ENCODE measurements at places on chromosomes 3 and 15.
A peak's percentile ranks its signal among the peaks of the same experiment; 100 is the strongest.

GRCh38 chr3:12471241-12471640 lies 13.0 kb upstream of the TSEN2 start:
- DNase-seq = no peak

- no peak for DNase-seq
Measured at GRCh38 chr15:83816124-83816883, 162.4 kb downstream of the ADAMTSL3 start.

DNA sequence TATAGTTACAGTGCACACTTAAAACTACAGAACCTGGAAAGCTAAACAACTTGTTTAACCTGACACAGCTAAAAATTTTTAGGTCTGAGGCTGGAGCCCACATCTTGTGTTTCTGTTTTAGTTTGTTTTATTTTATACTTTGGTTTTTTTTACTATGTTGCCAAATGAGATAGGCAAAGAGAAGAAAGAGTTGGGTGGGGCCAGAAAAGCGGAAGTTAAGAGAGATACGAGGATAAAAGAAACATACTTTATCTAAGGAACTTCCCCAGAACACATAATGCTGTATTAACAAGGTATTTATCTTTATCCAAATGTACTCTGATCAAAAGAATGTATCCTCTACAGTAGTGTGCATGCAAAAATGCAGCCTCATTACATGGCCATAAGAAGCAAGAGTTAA lies 1145.7 kb downstream of the EPHA3 start:
- no peak for DNase-seq

GRCh38 chr15:55687792-55688191 lies 55.2 kb downstream of the PRTG start:
- DNase-seq = no peak

GRCh38 chr15:37253877-37254276 lies 153.5 kb upstream of the MEIS2 start:
- peak; percentile 1 for DNase-seq

DNA sequence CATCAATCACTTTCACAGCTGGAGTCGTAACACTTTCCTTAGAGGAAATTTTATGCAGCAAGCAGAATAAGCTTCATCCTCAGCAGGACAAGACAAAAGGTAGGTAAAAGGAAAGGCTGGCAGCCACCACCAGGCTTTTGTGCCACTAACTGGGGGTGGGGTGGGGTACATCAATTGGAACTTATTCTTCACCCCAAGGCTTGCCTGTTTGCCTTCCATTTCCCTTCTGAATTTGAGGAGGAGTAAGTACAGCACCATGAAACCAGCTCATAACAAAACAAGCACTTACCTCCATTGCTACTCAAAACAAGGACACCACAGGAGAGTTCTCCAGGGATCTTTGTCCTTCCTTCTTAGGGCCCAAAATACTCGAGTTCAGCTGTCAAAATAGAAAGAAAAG lies 296.8 kb downstream of the ARRDC4 start:
- no peak for DNase-seq

DNA sequence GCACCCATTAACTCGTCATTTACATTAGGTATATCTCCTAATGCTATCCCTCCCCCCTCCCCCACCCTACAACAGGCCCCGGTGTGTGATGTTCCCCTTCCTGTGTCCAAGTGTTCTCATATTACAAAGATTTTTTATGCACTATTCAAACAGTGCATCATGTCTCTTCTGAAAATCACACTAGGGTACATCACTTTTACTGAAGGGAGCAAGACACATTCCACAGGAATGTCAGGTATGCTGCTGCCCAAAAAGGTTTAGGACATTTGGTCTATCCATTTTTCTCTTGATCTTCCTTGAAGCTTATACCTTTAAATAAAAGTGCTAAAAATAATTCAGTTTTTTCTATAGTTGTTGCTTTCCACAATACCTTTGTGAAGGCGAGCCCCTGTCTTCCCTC lies 9.2 kb upstream of the EPHA3 start:
- DNase-seq = no peak

- no peak for DNase-seq
Measured at GRCh38 chr3:195889870-195890295, 18.5 kb downstream of the TNK2 start.

GRCh38 chr3:148178503-148178902 lies 519.2 kb upstream of the AGTR1 start:
- no peak for DNase-seq

DNA sequence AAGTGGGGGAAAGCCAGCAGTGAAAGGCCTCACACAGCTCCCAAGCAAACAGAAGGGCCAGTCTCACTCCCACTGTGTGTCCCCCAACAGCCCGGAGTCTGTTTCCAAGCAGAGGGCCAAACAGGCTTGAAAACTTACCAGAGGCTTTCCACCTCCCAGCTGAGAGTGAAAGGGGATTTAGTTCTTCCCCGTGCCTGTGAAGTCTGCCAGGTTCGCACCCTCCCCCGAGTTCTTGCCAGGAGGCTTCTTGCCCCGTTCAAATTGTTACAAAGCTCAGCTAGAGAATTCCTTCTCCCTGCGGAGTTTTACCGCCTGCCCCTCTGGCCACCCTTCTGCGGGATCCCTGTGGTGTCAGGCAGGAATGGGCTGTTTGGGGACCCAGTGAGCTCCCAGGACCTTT lies 68.0 kb upstream of the WNT7A start:
- no peak for DNase-seq

DNA sequence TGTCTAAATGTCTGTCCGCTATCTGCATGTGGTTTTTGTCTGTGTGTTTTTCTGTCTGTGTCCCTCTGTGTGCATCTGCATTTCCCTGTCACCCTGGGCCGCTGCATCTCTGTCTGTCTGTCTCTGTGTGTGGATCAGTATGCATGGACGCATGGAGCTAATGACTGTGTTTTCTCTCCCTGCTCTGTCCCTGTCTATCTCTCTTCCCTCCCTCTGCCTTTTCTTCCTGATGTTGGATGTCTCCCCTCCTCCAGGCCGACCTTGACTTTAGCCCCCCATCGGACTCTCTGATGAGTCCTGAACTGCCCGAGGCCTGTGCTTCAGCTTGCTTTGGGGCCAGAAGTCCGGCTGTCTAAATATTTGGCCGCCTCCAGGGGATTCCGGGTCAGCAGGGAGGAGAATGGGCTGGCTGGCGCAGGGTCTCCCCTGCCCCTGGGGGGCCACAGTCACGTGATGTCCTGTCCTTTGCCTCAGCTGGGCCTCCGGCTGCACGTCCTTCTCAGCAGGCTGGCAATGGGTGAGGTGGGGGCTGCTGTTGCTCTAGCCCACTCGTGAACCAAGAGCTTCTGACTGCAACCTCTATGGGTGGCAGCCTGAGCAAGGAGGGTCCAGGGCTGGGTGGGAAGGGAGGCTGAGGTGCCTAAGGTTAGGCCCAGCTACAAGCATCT lies 3.7 kb downstream of the SLC38A3 start:
- DNase-seq = no peak

- no peak for DNase-seq
Measured at GRCh38 chr3:82274897-82275296, 513.5 kb upstream of the GBE1 start.

DNA sequence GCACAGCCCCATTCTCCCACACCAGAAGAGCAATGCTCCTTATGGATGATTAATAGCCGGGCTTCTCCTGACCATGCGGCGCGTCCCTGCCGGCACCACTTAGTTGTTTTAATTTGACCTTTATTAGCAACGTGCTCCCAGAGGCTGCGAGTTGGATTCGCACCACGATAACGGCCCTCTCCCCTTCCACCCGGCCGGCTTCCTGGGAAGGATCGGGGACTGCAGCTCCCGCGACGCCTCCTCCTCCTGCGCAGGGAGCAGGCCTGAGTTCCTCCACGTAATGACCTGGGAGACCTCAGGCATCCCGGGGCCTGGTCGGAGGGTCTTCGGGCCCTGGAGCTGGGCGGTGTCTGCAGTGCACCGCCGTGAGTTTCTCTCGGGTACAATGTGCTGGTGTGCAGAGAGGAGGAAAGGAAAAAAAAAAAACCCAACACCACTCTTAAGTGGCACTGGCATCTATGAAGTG lies 243.3 kb upstream of the TOPAZ1 start:
- no peak for DNase-seq

DNA sequence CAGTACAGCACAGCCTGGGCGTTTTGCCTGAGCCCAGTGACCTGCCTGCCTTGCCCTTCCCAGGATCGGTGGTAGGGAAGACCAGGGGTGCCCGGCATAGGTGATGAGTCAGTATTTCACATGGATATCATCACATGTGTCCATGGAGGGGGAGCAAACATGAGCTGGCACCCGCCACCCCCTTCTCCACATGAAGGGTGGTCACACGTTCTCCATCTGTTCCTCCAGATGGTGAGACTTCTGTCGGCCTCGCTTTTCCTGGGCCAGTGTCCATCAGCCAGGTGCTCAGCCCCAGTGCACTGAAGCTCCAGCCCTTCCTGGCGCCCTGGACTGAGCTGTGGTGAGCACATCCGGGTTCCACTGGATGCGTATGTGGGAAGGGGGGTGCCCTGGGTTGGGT lies 208.4 kb downstream of the UBE3A start:
- no peak for DNase-seq

DNA sequence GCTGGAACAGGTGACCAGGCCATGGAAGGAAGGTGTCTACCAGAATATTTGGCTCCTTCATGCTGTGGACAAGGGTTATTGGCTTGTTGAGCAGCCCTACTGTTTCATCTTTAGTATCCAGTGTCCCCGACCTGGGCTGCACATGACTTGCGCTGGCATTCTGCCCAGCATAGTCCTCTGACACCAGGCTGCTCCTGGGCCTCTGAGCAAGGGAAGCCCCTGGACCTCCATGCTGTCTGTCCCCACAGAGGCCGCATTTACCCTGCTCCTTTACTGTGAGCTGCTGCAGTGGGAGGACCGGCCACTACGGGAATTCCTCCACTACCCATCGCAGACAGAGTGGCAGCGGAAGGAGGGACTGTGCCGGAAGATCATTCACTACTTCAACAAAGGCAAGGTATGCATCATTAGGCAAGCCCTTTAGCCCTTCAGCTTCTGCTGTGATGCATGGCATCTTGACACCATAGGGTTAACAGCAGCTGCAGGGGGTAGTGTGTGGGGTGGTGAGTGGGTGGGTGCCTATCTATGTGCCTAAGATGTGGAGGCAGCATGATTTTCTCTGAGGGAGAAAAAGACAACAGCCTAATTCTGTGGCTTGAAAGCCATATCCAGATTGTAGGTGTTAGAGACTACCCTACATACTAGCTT lies 44.0 kb upstream of the MANF start:
- peak; percentile 49 for DNase-seq

GRCh38 chr15:52136442-52136980 lies 23.9 kb upstream of the BCL2L10 start:
- no peak for DNase-seq

DNA sequence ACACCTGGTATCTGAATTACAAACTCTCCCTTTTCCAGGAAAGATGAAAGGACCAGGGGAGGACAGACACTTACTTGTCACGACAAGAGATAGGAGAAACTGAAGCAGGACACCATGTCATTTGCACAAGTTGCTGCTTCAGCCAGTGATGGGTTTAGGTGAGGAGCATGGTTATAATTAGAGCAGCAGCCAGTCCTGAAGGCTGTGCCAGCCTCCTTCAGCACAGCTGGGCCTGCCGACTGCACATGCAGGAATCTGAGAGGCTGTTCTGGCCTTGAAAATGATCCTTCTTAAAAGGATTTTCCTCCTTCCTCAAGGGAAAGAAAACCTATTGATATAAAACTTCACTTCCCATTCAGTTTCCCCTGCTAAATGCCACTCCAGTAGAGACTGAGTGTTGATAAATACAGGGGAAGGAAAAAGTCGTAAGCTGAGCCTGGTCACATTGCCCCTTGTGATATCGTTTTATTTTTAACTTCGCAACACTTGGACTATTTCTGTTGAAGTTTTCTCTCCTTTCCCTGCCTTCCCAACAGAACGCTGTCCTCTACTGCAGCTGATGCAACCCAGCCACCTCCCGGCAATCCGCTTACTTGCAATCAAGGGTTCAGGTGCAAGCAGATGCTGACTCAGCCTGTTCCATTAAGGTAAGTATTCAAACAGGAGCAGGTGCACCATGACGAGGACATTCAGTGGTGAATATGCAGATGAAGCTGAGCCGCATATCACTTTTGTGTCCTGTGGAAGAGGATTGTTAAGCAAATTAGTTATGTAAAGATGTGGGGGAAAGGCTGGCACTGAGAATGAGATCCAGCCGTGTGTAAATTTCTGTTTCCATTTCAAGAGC lies at the start of gene FBXO40:
FBXO40 (plus strand) TSS at position 524 of the 847 bp plus-strand sequence. CDS start 27,197 bp downstream, outside the sequence.
- DNase-seq = no peak

GRCh38 chr3:42163622-42164244 lies 72.6 kb downstream of the TRAK1 start:
- no peak for DNase-seq

DNA sequence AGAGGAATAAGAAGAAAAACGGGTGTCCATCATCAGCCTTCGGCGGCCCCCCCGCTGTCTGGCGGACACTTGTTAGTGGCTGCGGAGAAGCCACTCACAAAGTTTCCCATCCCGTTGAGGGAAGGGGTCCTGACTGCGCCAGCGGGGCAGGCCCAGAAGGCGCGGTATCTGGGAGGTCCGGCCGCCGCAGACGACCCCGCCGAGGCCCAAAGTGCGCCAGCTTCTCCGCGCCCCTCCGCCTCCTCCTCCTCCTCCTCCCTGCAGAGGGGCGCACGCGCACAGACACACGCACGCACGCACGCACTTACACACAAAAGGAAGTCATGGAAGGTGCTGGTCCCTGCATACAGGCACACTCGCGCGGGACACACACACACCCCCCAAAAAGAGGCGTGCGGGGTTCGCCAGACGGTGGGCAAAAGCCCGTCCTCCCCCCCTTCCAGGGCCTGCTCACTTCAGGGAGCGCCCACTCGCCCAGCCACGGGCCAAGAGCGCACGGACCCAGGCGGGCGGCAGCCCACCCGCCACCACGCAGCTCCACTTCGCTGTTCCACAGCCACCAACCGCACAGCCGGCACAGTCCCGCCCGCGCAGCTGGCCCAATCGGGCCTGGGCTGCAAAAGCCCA lies 18.0 kb downstream of the ZNF148 start:
- DNase-seq = peak; percentile 39

- DNase-seq = no peak
Measured at GRCh38 chr3:195122261-195122660, 148.7 kb downstream of the XXYLT1 start.

DNA sequence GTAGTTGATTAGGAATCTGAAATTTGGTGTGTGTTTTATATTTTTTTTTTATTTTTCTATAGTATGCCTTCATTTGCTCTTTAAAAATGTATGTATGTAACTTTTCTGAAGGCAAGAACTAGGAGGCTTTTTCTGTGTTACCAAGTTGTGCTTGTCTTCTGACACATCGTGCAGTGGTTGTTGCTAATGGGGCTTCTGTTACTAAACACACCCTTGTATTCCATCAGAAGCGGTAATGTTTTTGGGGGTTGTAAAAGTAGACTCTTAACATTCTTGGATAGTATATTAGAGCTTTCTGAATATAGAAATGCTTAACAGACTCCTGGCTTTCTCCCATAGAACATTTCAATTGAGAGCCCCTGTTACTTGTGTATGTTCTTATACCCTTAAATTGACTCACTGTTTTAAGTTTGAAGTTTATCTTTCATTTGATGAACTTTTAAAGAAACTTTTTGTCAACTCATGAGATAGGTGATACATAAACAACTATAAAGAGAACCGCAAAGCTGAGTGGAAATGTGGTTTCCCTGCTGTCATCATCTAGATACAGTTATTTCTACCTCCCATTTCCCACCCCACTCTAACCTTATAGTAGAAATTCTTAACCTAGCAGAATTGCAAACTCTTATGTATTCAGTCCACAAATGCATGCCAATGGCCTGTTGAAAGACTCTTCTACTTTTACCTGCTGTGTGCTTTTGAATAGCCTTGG lies 2.5 kb downstream of the TIPARP start:
- peak; percentile 31 for DNase-seq

All from cardiac fibroblast (primary cell).